Activated CD8-positive, alpha-beta memory T cell treated with anti-CD3 and anti-CD28 coated beads for 4 hours (primary cell): ENCODE measurements at places on chromosomes 12 and 14.

DNA sequence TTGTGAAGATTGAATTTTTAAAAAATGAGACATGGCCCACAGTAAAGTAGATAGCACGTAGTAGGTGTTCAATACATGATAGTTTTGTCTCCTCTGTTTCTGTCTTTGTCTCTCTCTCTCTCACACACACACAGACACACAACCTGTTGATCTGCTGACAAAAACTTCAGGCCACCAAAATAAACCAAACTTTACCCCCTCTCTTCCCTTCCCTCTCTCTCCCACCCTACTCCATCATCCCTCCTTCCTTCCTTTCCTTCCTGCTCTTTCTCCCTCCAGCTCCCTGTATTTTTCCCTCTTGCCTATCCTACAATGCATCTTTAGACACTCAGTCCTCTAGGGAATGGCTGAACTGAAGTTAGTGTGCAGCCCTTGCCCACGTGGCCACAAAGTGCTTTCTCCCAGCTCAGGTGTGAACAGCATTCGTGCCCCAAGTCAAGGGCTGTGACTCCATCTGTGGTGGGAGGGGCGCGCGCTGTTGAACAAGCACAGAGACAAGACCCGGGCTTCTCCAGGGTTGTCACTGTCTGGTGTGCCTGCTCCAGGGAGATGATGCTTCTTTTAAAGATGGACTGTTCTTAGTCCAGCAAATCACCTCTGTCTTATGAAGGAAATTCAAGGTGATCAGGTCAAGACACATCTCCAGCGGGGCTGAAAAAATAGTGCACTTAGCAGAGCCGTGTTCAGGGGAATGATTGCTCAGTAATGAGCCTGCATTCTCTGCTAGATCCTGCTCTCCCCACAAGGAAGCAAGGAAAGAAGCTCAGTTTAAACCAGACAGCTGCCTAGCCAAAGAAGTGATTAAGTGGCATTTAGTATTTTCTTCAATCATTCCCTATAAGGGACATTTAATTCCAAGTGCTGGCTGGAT lies 75.3 kb downstream of the WSCD2 start:
- no peak for DNase-seq

DNA sequence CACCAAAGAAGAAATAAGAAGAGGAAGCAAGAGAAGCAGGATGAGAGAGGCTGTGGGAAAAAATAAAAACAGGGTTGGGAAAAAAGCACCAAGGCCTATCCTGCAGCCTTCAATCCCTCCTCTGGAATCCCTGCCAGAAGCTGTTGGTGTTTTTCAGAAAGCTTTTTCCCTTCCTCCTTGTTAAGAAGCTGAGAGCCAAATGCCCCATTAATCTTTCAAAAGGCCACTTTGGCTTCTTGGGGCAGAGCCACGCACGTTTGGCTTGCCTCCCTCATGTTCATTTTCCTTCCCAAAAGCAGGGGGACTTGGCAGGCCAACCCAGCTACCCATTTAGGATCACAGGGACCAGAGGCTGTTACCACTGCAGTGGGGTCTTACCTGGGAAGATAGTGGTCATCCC lies 365.3 kb downstream of the NUAK1 start:
- no peak for DNase-seq

- DNase-seq = no peak
These were observed 19.9 kb downstream of the ASCL4 start for GRCh38 chr12:107794451-107794850.

DNA sequence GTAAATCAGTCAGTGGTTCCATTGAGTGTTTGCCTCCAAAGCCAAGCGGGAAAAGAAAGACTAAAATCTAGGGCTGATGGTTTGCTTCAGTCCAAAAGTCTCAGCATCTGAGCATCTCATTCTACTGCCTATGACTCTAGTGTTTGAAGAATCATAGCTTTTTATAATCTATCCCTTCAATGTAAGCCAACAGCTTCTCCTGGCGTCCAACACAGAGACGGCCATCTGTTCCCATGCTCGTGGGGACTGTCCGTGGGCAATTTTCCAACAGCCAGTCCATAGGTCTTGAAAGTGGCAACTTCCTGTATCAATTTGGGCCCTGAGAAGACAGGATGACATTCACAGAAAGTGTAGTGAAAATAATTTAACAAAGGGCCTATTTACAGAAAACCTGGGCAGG lies 544.4 kb upstream of the TMEM132C start:
- DNase-seq = no peak

DNA sequence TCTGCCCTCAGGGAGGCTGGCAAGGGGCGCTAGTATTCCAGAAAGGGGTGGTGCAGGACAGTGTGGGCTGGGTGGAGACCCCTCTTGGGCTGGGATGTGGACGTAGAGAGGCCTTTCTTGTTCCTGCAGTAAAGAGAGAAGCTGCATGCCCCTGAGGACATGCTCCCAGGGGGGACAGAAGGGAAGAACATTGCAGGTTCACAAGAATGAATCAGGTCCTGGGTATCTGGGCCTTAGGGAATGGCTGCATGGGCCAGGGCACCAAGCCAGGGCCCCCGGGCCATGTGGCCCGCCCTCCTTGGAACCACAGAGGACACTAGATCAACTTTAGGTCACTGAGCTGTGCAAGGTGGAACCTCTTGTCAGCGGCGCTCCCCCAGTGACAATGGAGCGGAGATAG lies 51.8 kb downstream of the ZNF664 start:
- no peak for DNase-seq

GRCh38 chr12:131729254-131729955 lies 18.5 kb downstream of the SFSWAP start:
- DNase-seq = no peak

DNA sequence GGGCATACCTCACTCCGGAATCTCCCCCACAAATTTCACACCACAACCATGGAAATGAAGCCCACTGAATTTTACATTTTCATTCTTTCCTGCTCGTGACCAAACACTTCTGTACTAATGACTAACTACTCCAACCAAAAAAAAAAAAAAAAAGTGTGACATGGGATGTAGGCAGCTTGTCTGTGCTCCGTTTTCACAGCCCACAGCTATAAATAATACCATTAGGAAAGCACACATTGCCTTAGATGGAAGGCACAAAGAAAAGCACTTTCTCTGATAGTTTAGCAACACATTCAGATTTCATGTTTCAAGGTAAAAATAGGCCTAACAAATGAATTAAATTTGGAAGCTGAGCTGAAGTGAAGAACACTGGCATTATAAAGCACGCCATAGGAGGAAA lies 42.5 kb downstream of the DUSP6 start:
- DNase-seq = no peak

DNA sequence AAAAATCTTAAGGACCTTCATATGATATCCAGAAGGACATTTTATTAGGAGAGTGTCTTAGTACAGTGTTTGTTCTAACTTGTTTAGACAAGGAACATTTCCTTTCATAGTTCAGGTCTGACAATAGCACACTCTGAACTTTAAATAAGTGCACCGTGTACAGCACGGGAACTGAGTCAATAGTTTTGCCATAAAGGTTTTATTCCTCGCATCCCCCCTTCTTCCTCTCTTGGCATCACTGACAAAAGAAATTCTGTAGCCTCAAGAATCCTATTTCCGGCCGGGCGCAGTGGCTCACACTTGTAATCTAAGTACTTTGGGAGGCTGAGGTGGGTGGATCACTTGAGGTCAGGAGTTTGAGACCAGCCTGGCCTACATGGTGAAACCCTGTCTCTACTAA lies 58.3 kb downstream of the TMCC3 start:
- DNase-seq = no peak

DNA sequence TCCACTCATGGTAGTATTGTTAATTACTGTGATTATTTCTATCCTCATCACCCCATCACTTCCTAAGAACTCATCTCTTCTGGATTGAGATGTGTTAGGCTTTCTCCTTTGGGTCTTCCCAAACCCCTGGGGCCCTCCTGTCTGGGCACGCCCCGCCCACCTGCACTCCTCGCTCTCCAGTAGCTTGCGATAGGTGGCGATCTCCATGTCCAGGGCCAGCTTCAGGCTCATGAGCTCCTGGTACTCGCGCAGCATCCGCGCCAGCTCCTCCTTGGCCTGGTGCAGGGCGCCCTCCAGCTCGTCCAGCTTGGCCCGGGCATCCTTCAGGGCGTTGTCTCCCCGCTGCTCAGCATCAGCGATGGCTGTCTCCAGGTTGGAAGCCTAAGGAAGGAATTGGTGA lies 6.8 kb downstream of the KRT71 start:
- no peak for DNase-seq

- DNase-seq = no peak
These were observed 430.7 kb upstream of the DCN start for GRCh38 chr12:91613223-91613779.

GRCh38 chr14:74569387-74569786 lies 42.6 kb downstream of the LTBP2 start:
- no peak for DNase-seq

DNA sequence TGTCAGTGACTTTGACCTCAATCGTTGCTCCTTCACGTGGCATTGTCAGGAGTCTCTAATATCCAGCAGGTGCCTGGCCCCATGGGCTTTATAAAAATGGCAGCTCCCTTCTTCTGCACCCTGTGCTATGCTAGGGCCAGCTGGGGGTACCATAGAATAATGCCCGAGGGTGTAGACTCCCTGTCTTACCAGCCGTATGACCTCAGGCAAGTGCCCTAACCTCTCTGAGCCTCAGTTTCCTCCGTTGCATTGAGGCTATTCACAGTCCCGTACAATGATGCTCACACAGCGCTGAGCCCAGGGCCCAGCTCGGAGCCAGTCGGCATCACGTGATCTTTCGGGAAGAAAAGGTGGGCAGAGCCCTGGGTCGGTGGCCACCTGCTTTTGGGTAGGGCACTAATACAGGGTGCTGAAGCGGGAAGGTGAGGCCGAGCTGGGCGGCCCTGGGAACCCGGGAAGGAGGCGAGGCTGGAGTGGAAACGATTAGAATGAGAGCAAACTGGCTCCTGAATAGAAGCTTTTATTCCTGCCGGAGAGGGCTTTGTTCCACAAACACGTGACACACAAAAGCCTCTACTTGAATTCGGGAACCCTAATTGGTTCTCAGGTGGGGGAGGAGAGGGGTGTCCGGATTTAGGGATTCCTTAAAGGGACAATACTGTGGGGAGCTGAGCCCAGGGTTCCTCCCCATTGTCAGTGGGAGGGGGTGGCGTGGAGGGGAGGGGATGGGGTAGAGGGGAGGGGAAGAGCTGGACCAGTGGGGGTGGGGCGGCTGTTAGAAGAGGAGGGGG lies 19.9 kb upstream of the MSI1 start:
- no peak for DNase-seq

GRCh38 chr12:12091071-12091470 lies 20.3 kb downstream of the BCL2L14 start:
- DNase-seq = no peak

- no peak for DNase-seq
These were observed 95.8 kb upstream of the RAP1B start for GRCh38 chr12:68514807-68515411.

DNA sequence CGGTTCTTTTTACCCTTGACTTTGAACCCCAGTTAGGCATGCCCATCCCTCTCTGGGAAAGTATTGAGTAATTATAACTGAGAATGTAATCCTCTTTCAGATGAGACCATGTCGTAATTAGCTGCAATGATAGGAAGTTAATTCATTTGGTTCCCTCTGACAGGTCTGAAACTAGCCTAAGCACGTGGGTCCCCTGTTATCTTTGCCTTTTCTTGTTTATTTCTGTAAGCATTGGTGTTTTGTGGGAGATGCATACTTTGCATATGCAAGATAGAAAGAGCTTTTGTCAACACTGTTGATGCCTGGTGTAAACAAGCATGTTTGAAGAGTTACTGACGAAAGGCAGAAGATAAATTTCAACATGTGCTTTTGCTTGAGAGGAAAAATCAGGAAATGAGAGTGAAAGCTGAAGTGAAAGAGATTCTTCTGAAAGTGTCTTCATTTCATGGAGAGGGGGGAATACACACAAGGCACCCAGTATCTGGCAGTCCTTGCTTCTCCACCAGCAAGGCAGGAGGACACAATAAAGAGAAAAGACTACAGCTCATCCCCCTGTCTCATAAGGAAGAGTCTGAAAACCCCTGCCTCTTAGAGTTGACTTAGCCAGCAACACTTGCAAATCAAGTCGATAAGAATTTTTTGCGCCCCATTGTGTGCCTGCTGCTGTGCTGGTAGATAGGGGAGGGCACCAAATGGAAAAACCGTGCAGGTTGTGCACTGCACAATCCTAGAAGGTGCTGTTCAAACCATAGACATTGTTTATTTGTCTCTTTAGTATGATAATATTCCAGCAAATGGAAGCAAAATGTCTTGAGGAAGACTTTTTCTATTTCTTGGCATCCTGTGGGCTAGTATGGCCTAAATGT lies 77.8 kb downstream of the SLC24A4 start:
- no peak for DNase-seq
